ENCODE measurements at places on chromosomes 16 and 17.

DNA sequence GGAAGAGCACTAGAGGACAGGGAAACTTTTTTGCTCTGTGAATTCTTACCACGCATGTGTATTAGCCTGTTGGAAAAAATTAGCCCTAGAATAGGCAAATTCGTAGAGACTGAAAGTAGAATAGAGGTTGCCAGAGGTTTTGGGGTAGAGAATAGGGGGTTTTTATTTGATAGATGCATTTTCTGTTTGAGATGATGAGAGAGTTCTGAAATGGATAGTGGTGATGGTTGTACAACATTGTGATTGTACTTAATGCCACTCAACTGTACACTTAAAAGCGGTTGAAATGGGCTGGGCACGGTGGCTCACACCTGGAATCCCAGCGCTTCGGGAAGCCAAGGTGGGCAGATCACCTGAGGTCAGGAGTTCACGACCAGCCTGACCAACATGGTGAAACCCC lies 8.0 kb upstream of the DOC2B start:
- no peak for DNase-seq

GRCh38 chr16:14302031-14302398 lies 230.9 kb downstream of the MRTFB start:
- DNase-seq, result peak; percentile 79

- peak; percentile 16 for DNase-seq
Observed at GRCh38 chr16:79871906-79872305, 271.4 kb upstream of the MAF start.

GRCh38 chr16:47777220-47777619 lies 316.1 kb downstream of the PHKB start:
- DNase-seq, result no peak

DNA sequence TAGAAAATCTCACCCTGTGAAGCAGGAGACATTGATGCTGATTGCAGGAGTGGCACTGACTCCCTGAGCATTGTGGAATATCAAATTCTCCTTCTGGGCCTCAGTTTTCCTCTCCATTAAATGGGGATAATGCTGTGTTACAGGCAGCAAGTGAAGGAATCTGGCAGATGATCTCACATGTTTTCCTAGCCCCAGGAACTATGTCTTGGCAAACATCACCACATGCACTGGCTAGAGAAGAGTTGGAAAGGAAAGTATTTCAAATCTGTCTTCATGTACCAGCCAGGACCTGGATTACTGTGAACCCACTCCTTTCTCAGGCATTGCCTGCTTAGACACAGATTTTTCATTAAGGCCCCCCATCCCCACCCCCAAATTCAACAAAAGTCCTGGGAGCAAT lies 13.6 kb upstream of the CCL8 start:
- DNase-seq, result no peak

- no peak for DNase-seq
Observed at GRCh38 chr16:69166221-69166833, 20.6 kb upstream of the SNTB2 start.

DNA sequence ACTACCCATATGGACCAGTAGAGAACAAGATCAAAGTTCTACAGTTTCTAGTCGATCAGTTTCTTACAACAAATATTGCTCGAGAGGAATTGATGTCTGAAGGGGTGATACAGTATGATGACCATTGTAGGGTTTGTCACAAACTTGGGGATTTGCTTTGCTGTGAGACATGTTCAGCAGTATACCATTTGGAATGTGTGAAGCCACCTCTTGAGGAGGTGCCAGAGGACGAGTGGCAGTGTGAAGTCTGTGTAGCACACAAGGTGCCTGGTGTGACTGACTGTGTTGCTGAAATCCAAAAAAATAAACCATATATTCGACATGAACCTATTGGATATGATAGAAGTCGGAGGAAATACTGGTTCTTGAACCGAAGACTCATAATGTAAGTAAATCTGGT lies 29.1 kb downstream of the BPTF start:
- no peak for DNase-seq

GRCh38 chr17:40511667-40512220 lies 10.3 kb upstream of the TNS4 start:
- no peak for DNase-seq

DNA sequence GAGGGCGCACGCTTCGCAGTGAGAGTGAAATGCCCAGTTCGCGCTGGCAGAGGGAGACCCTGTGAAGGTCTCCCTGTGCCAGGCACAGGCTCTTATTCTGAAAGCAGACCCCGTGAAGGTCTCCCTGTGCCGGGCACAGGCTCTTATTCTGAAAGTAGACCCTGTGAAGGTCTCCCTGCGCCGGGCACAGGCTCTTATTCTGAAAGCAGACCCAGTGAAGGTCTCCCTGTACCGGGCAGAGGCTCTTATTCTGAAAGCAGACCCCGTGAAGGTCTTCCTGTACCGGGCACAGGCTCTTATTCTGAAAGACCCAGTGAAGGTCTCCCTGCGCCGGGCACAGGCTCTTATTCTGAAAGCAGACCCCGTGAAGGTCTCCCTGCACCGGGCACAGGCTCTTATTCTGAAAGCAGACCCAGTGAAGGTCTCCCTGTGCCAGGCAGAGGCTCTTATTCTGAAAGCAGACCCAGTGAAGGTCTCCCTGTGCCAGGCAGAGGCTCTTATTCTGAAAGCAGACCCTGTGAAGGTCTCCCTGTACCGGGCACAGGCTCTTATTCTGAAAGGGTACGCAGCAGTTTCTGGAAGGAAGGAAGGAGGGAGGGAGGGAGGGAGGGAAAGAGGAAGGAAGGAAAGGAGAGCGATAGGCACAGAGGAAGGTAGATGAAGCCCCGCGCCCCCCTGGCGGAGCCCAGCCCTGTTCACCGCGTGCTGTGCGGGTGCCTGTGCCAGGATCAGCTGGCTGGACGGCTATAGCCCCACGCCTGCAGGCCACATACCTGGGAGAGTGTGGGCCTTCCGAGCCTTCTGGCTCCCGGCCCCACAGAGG lies 55.3 kb downstream of the WDR45B start:
- peak; percentile 89 for DNase-seq

DNA sequence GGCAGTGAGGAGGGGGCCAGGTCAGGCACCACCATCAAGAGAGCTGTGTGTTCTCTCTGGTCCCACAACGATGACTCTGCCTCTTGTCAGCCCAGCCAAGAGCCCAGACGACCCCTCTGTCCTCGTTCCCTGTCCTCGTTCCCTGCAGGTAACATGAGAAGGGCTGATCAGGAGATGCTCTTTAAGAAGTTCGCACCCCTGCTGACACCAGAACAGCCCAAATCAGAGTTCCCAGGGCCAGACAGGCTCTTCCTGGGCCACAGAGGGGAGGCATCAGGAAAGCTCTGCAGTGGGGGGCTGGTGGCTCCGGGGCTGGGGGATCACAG lies 13.5 kb upstream of the DNAI2 start:
- no peak for DNase-seq

DNA sequence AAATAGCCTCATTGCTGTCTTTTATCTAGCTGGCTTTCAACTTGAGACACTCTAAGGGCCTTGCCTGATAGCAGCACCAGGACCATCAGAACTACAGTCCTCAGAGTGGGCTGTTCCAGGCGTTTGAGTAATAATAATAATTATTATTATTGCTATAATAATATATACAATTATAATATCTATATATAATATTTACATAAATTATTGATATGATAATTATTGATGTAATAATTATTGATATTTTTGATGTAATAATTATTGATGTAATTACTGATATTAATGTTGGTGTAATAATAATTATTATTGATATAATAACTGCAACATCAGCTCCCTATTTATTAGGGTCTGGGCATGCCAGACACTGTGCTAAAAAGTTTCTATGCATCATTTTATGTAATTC lies 25.6 kb upstream of the CRHR1 start:
- DNase-seq, result no peak

DNA sequence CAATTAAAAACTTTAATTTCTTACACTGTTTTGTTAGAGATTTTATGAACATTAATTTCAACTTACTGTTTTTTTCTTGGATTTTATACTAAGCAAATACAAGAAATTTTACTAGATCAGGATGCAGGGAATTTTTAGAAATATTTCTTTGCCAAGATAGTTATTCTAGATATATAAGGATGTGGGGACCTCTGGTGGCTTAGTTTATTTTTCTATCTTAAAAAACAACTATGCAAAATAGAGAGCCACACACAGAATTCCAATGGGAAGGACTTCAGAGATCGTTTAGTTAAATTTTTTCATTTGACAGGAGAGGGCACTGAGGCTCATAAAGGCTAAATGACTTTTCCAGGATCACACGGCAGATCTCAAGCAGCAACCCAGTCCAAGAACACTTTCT lies 23.0 kb upstream of the CAPNS2 start:
- peak; percentile 78 for DNase-seq

DNA sequence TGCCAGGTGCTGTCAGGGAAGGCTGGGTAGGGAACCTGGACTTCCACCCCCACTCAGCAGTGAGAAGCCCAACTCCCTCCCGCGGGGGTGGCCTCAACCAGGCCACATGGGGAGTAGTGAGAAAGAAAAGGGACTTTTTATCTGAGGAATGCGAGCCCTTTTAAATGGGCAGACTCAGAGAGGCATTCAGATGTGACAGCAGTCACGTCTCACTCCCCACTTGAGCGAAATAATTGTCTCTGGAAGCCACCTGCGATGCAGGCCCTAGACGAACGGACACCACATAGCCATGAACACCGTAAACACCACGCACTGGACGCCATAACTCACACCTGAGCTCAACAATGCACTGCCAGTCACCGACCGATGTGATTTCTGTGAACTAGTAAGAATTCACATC lies 11.9 kb upstream of the CD300E start:
- DNase-seq, result no peak

DNA sequence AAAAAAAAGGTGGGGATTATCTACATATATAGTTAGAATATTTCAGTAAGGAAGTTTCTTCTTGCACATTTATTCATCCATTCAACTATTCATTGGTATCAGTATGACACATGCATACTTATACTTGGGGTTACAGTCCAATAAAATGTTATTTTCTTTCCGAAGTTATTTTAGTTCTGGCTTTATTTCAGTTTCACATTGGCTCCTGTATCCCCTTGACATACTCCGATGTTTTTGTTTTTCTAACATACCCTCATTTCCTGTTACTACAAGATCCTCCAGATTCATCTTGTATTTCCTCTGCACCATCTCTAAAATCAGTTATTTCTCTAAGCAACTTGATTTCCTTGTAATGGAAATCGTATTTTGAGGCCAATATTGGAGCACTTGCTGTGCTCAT lies 435.5 kb upstream of the MON1B start:
- DNase-seq, result no peak

GRCh38 chr17:73750975-73751374 lies 106.7 kb upstream of the SDK2 start:
- DNase-seq, result no peak

DNA sequence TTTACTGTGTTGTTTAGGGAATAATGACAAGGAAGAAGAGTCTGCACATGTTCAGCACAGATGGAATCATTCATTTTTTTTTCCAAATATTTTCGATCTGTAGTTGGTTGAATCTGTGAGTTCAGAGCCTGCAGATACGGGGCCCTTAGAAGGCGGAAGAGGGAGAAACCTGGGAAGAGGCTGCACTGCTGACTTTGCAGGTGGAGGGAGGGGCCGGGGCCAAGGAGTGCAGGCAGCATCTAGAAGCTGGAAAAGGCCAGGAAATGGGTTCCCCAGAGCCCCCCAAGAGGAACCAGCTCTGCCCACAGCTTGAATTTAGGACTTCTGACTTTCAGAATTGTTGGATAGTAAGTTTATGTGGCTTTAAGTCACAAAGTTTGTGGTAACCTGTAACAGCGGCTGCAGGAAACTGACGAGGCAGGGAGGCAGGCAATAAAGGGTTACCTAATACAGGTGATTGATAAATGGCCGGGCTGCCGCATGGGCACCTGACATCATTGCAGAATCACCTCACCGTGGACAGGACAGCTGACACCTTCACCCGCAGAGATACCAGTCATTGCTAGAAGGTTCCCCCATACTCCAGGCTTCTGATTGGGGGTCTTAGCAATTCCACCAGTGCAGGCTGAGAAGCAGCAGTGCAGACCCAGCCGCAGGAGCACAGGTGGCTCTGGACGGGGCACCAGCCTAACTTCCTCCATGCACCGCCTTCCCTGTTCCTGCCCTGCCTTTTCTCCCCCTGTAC lies 181.3 kb downstream of the IRF8 start:
- no peak for DNase-seq

- no peak for DNase-seq
Observed at GRCh38 chr17:36034127-36034526, 16.4 kb upstream of the CCL23 start.

DNA sequence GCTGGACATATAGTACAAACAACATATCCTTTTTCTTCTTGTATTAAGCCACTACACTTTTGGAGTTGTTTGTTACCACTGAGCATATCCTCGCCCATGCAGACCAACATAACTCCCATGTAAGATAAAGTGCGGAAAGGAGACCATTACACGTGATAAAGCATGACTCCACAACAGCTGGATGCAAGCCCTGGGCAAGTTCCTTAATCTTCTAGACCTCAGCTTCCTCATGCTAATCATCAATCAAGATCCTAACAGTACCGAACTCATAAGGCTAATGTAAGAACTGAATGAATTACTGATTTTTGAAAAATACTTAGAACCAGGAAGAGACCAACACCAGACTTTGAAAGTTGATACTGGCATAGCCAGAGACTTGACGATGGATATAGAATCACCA lies 47.0 kb upstream of the GSG1L start:
- peak; percentile 11 for DNase-seq

DNA sequence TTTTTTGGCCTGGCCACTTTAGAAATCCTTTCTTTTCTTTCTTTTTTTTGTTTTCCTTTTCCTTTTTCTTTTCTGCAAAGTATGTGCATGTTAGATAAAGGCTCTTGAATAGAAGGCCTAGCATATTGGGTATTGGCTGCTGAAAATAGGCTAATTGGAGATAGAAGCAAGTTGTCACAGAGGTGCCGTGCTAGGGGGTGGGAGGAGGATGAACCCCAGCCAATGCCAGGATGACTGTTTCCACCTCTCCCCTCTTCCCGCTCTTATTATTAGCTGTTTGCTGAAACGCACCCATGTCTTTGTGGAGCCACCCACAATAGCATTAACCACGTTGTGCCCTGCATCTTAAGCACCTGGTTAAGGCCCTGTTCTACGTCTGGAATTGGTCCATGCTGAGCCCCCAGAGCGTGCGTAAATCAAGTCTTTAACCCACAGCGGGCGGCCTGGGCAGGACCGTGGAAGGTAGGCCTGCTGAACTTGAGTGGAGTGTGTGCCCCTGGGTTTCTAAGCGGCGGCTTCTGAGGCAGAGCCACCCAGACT lies 123.6 kb downstream of the MSI2 start:
- DNase-seq, result no peak

DNA sequence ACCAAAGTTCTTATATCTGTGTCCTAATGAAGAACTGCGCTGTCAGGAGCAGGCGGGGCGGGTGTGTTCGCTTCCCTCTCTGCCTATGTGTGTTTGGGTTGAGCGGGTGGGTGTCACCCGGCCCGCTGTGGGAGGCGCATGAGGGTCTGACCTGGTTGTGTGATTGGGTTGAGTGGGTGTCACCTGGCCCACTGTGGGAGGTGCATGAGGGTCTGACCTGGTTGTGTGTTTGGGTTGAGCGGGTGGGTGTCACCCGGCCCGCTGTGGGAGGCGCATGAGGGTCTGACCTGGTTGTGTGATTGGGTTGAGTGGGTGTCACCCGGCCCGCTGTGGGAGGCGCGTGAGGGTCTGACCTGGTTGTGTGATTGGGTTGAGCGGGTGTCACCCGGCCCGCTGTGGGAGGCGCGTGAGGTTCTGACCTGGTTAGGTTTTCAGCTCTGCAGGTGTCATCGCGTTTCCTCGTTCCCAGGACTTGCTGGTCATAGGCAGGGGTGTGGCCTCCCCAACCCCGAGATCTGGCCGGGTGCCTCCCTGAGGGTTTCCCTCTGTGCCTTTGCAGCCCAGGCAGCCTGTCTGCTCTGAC lies 69.6 kb upstream of the ZNF750 start:
- no peak for DNase-seq
